ENCODE measurements at places on chromosomes 12 and 14.

DNA sequence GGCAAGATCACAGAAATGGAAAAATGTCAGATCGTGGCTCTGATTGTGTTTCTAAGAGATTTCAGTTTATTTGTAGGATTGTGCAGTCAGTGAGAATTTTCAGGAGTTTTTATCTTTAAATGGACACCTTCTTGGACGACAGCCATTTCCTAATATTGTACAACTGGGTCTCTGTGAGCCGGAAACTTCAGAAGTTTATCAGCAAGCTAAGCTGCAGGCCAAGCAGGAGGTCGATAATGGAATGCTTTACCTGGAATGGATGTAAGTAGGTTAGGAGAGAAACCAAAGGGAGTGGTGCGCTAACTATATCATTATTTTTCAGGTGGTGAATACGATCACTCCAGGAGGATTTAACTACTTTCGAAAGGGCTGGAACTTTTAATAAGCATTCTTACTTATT, 26.4 kb downstream of the APAF1 start:
- no peak for DNase-seq

DNA sequence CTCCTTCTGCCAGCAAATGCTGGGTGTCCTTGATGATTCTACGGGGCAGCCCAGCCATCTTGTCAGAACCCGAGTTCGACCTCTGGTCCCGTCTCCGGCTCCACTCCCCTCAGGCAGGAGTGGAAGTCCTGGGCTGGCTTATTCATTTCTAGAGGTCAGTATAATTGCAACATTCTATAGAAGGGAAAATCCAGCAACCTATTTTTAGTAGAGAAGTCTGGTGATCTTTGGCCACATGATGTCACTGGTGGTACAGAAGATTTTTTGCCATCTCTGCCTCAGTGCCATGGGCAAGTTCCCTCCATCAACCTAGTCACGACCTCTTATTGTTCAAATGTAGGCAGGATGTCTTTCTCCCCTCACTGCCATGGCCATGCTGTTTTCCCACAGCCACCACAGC, 22.4 kb downstream of the OR10G2 start:
- DNase-seq, result no peak

DNA sequence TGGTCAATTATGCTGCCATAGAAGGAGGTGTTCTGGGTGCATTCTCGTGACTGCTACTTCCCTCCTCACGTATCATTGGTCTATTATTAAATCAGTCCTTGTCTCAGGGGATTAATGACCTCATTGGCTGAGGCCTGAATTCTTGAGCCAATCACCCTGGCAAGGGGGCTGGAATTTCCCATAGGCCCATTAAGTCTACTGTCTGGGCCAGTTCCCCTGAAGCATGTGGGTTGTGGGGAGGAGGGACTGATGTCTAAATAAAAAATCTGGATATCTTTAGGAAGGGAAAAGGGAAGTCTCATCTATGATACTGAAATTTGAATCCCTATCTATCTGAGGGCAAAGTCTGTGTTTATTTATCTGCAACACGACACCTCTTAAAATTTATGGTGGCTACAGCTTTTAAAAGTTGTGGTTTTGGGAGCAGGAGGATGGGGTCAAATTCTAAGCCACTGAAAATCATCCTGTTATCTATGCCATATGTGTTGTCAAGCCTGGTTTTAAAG, 71.9 kb downstream of the DYRK2 start:
- DNase-seq, result no peak

- no peak for DNase-seq
Observed at GRCh38 chr14:87847216-87847755, 145.7 kb downstream of the GALC start.

DNA sequence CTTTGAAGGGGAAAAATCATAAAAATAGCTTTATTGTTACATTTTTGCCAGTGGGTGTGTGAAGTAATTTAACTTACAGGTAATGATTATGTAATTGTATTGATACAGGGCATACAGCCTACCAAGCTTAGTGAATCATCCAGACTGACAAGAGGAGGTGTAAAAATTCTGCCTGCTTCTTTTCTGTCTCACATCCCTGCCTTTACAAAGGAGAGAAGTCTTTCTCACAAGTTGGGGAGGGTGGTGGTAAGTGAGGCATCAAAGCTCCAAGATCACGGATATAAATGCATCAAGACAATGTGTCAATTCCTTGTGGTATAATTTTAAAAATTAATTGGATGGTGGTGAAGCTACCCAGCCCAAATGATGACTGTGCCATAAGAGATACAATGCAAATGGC, 39.0 kb upstream of the G2E3 start:
- DNase-seq, result no peak

DNA sequence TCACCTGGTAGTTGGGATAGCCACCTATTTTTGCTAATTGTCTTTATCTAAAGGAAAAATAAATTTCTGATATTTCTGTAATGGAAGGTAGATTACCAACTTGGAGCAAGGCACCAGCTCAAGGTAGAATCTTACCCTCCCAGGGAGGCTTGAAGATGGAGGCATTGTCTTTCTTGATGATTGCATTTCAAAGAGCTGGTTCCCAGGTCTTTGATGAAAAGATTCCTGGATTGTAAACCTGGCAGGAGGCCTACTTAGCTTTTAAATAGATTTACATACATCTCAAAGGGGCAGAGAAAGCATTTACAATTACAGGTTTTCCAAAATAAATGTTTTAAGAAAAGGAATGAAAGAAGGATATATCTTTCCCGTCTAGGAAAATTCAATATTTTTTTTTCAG, 729.2 kb downstream of the LRFN5 start:
- no peak for DNase-seq

- DNase-seq, result no peak
Observed at GRCh38 chr12:113039911-113040445, 16.6 kb upstream of the DTX1 start.
